ENCODE measurements at places on chromosomes 12 and 14.

GRCh38 chr14:89371585-89372511, 45.2 kb downstream of the FOXN3 start:
- no peak for DNase-seq

- peak; percentile 61 for DNase-seq
These were observed 9.4 kb upstream of the HVCN1 start for GRCh38 chr12:110698171-110698902.

DNA sequence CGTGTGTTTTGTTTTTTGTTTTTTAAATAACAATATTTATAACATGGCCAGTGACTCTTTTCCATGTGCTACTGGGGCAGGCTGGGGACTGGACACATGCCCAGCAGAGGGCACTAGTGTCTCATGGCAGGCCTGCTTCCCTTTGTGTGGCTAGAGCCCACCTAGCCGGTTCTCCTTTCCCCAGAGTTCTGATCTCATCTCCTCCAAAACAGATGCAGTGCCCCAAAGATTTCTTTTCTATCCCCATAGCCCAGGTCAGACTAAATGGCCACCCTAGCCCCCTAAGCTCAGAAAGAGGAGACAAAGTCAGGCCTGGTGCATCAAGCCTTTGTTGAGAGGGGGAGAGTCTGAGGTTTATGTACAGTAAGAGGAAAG, 21.2 kb downstream of the PRPF40B start:
- peak; percentile 87 for DNase-seq

DNA sequence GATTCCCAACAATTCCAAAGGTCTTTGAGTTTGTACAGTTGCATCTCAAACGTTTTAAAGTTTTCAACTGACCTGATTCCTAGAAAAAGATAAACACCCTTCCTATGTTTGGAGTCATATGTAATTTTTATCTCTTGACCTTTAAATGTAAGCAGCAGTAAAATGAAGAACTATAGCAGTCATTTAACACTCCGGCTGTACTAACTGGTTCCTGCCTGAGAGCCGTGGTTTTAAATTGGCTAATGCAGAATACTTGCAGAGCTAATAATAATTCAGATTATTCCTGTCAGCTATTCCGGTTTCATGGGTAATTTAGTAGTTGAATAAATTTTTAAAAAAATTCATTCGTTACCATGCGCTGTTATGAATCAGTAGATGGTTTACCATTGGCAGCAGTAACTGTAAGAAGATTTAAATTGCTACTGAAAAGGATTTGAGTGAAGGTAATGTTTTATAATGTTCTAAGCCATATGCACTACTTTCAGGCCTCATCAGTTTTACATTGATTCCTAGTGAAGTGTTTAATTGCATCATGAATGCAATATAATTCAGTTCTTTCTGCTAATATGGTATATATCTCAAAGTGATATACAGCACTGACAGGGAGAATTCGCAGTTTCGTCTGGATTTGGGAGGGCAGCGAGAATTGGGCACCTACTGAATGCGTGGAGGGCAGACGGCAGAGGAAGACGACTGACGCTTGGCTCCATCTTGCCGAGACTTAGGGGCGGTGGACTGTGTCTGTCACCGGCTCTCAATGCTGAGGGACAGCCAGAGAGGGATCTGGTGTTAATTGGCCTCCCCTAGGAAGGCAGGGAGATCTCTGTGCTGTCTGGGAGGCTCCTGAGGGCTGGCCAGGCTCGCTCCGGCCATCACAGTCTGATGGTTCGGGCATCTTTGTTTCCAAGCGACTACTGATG, 217.7 kb downstream of the PHETA1 start:
- DNase-seq, result no peak

GRCh38 chr14:95407354-95407753, 87.6 kb upstream of the CLMN start:
- DNase-seq, result no peak

GRCh38 chr14:77616133-77616453, 344 bp downstream of the SPTLC2 start:
- DNase-seq, result peak; percentile 19

DNA sequence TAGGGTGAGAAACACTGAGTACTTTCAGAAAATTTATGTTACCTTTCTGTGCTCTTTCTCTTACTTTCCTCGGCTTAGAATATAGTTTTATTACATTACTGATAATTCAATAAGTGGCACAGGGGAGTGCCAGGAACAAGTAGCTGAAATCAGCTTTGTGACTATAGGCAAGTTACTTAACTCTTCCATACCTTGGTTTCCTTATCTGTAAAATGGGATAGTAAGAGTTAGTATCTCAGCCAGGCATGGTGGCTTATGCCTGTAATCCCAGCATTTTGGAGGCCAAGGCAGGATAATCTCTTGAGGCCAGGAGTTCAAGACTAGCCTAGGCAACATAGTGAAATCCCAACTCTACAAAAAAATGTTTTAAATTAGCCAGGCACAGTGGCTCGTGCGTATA, 15.4 kb downstream of the BBOF1 start:
- DNase-seq, result no peak

- DNase-seq, result no peak
These were observed 127.9 kb upstream of the TMPO start for GRCh38 chr12:98387444-98387843.

DNA sequence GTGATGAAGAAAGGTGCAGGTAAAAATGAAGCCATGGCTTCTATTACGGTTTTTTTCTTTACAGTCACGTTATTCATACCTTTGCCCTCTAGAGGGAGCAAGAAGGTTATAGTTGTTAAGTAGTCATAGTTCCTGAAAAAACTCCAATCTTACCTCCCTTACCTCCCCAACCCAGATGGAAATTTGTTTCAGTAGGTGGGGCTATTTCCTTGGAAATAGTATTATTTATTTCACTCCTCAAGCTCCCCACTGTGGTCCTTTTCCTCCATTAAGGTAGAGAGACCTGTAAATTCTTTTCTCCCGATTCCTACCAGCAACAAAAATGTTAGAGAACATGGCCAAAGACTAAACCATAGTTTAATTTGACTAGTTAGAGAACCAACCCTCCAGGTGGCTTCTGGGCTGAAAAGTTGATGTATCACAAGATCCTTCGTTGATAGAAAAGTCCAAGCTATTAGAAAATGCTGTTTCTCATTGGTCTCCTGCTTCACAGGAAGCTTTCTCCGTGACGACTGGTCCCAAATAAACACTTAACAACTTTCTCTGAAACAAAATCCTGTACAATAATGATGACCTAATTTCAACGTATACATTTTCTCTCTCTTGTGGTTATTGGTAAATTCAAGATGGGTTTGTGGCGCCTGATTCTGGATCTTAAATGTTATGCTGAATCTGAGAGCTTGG, 43.5 kb downstream of the TMX1 start:
- no peak for DNase-seq

- DNase-seq, result no peak
These were observed 15.8 kb downstream of the COA8 start for GRCh38 chr14:103578401-103579075.

GRCh38 chr14:102779084-102779462, 1.8 kb downstream of the TRAF3 start:
- DNase-seq, result no peak

DNA sequence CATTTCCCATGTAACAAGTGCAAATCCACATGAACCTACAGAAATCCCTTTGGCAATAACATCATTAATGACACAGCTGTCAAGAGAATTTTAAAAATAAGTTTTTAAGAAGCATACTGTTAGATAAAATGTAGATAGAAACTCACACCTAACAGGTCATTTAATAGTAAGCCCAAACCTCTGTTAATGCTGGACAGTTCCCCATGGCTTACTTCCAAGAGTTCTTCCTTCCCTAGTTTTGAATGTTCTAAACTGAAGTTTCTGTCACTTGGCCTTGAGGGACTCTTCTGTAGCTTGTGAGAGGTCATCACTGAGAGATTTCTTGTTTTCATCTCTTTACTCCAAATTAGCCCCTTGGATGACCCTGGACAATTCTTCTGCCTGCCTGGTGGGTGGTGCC, 22.7 kb downstream of the OTX2 start:
- DNase-seq, result no peak

- DNase-seq, result no peak
These were observed 105.2 kb downstream of the FGD4 start for GRCh38 chr12:32504591-32504990.

- DNase-seq, result no peak
These were observed 3.4 kb upstream of the KRT80 start for GRCh38 chr12:52195065-52195730.

All from GM12891 (cell line).